ENCODE measurements at places on chromosomes 4 and X. TPM values are rescaled to one million over a fixed set of nuclear protein-coding genes. Genes with fewer than 3 reads are reported as not detected.

The ARHGAP6 gene
- 0.78 TPM for total RNA-seq

The SSX4 gene
- not detected for total RNA-seq

The CSN1S1 gene
- not detected for total RNA-seq

The PDGFC gene
- 29.0 TPM for total RNA-seq

The TNMD gene
- not detected for total RNA-seq

The TRIM60 gene
- total RNA-seq = not detected

The PDLIM5 gene
- 27.1 TPM for total RNA-seq

The SOX3 gene
- total RNA-seq = 5.6 TPM

The TBX22 gene
- total RNA-seq = not detected

The TLR1 gene
- 10.5 TPM for total RNA-seq

The PRRG3 gene
- 7.2 TPM for total RNA-seq

The TCEAL2 gene
- 18.7 TPM for total RNA-seq

The USP17L12 gene
- not detected for total RNA-seq

The GABRE gene
- total RNA-seq = 0.94 TPM

The APELA gene
- not detected for total RNA-seq

The HERC6 gene
- total RNA-seq = 4.1 TPM

The ITIH6 gene
- total RNA-seq = not detected

The SPANXN3 gene
- not detected for total RNA-seq

The HUWE1 gene
- total RNA-seq = 95.3 TPM

The ATP2B3 gene
- total RNA-seq = 7.2 TPM

The BEND2 gene
- under 0.01 TPM for total RNA-seq

The MAGEB1 gene
- not detected for total RNA-seq

The GPRASP3 gene
- total RNA-seq = 61.3 TPM

The SLC49A3 gene
- 0.62 TPM for total RNA-seq

The DUSP21 gene
- not detected for total RNA-seq

The KLB gene
- not detected for total RNA-seq

The COX7B2 gene
- not detected for total RNA-seq

The ZNF81 gene
- total RNA-seq = 13.7 TPM

The MAOB gene
- total RNA-seq = 1.6 TPM

The ZNF518B gene
- 126 TPM for total RNA-seq

The TRAM1L1 gene
- total RNA-seq = 37.1 TPM

The ZXDA gene
- total RNA-seq = 32.0 TPM

The PASD1 gene
- total RNA-seq = not detected
